Mononuclear cell (primary cell): ENCODE measurements at places on chromosomes 13 and 19. TPM values are rescaled to one million over a fixed set of nuclear protein-coding genes. Genes with fewer than 3 reads are reported as not detected.

The TINCR gene
- total RNA-seq = 0.84 TPM

The IL4I1 gene
- total RNA-seq = 2.0 TPM

The PGLYRP1 gene
- total RNA-seq = not detected

The PRSS57 gene
- 5.4 TPM for total RNA-seq
